NCI-H524 (cell line): ENCODE measurements at places on chromosomes 2 and 18.
A peak's percentile ranks its signal among the peaks of the same experiment; 100 is the strongest.

DNA sequence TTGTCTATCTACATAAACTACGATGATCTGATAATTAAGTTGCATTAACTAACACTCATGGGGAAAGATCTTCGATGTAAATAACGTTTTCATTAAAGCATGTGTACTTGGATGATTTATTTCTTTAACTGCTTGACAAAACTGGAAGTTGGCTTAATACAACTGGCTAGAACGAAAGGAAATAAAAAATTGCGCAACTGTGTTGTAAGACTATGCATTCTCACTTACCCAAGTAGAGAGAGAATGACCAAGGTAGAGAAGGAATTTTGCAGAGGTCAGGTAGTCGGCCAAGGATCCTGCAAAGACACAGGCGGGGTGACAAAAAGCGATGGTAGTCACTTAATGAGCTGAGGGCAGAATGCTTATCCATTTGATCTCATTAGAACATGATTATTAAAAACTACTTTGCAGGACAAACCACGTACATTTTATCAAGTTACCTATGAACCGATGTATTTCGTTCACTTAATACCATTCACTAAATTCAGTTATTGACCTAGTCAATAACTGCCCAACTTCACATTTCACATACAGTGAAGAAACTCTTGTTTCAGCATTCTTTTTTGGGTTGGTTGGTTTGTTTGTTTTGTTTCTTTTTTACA lies 900 bp downstream of the SLC40A1 start:
- no peak for DNase-seq

DNA sequence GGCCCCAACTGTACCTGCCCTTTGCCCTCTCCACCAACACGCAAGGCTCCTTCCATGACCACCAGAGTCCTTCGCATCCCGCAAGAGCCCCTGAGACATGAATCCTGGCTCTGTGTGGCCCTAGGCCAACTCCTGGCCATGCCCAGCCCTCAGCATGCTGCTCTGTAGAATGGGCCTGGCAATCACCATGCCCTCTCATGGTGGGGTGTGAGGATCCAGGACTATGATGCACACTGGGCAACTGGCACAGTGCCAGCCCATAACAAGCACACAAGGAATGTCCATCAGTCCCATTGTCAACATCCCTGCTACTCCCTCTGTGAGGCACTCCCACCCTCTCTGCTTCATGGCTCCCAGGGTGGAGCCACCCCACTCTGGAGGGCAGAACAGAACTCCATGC lies 44.7 kb downstream of the FER1L5 start:
- no peak for DNase-seq

GRCh38 chr2:179266271-179266670 lies 1.6 kb upstream of the SESTD1 start:
- DNase-seq, result no peak

GRCh38 chr2:152385650-152386049 lies 50.7 kb downstream of the FMNL2 start:
- DNase-seq, result no peak

DNA sequence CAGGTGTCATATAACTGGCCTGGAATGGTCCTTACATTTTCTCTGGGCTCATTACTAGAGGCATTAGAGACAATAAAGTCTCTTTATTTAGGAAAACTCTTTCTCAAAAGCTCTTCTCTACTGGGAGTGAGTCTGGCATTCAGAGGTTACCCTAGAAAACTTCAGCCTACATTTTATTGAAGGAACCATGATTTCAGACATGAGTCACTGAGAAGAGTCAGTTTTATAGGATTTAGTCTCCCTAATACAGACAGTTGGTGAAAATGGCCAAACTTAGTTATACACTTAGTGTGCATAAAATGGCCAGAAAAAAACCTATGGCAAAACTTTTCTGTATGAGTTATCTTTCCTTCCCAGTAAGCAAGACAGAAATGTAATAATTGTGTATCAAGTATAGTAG lies 689.4 kb downstream of the ZEB2 start:
- no peak for DNase-seq

- no peak for DNase-seq
These were observed 57.7 kb downstream of the SLC25A12 start for GRCh38 chr2:171836146-171836910.

- DNase-seq, result no peak
These were observed 762 bp upstream of the SPOPL start for GRCh38 chr2:138500592-138501424.

DNA sequence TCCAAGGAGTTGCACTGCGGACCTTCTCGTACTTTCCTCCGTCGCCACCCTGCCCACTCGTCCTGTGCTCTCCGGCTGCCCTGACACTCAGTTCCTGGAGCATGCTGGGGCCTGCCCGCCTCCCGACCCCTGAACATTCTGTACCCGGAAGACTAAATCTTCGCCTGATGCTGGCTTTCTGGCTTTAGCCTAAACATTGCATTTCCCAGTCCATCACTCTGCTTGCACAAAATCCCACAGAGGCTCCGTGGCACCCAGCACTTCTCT lies 550 bp upstream of the SFXN5 start:
- no peak for DNase-seq

DNA sequence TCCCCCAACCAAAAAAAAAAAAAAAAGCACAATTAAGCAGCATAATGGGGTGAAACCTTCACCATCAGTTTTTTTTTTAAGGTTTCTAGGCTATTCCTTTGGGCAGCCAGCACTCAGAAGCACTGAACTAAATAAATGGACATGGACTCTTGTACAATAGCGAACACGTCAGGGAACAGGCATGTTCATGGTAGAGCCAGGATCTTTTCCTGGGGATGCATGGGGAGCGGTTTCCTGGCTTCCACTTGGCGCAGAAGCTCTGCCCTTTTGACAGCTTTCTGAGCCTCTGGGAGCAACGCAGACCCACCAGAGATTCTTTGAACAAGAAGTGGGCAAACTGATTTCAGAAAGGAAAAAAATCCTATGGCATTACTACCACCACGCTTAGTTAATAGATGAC lies 35.0 kb downstream of the ALPK2 start:
- no peak for DNase-seq

DNA sequence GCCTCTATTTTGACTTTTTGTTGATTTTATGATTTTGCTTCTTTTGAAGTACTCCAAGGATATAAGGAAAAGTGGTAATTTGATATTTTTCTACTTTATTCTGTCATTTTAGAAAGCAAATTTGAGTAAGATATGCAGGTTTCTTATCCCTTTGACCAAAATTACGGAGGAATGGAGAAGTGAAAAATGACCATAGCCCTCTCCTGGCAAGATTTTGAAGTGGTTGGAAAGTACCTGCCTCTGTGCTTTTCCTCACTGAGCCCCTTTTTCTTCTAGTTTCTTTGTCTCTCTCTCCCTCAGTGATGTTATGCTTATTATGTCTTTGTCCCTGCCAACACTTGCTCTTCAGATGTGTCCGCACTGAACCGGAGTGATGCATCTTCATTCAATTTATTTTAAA lies 898.1 kb downstream of the EPHA4 start:
- DNase-seq, result no peak

DNA sequence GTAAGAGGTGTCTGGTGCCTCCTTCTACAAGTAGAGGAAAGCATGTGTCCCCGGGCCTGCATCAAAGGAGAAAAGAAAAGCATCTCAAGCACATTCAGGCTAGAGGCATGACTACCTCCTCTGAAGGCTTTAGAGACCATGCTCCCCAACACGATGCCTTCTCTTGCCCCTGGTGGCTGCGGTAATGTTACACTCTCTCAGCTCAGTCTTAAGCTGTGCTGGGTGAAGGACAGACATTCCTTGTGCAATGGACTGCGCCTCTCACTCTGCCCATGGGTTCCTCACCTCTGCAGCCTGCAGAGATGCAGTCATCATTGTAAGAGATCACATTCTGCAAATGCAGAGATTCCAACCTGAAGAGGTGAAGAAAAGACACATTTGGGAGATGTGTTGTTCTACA lies 148.2 kb upstream of the HNRNPA3 start:
- DNase-seq, result no peak

- DNase-seq, result peak; percentile 68
These were observed 140.8 kb downstream of the TMEFF2 start for GRCh38 chr2:192053921-192054320.

GRCh38 chr2:104023765-104024164 lies 830.1 kb upstream of the POU3F3 start:
- DNase-seq, result no peak

DNA sequence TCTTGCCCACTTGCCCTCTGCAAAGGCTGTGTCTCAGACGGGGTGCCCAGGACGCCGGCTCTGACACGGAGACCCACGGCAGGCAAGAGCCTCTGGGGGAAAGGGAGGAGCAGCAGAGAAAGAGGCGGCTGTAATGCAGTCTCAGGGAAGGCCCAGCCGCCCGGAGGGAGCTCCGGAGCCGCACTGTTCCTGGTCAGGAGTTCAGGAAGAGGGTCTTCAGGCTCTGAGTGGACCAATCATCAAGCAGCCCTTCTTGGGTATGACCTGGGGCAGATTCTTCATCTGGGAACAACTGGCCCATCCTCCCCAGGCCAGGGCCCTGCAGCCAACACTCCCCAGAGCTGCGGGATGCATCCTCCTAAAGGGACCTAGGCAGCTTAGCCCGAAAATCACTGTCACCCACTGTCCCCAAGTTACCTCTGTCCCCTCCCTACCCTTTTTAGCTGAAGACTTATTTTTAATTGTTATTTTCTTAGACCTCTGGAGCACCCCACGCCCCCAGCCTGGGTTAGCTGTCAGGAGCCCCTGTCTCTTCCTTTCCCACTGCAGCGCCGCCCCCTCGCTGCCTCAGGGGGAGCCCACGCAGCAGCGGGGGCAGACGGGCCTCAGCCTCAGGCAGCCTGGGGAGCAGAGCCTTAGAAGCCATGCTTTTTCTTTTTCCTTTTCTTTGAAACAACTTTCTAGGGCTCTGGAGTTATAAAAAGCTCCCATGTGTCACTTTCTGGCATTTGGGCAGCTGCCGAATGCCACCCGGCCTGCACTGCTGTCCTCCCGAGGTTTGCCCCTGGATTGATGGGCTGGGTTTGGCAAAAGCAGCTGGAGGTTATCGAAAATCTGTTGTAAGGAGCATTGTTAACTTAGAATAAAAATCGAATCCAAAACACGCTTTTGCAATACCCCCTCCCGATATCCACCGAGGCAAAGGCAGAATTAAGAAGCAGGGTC lies 644 bp upstream of the NEU2 start:
- no peak for DNase-seq

DNA sequence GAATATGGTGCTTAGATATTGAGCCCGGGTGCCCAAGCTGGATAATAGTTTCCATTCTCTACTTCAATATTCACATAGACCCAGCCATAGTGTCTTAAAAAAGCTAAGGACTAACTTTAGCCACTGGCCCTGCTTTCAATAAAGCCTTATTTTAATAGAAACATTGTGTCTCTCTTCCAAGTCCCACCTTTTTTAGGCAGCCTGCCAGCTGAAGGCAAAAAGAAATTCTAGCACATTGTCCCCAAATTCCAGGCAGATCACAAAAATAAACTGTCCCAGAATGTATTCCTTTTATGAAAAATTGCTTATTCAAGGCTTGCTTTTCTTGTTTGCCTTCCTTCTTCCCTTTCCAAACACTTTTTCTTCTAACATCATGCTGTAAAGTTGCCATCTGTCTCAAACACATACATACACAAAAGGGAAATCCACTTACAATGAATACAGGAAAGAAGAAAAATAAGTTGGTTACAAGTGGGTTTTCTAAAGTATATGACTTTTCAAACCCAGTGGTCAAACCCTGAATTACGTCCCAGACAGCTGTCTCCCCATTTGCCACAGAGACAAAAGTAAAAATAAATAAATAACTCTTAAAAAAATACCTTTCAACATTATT lies 778.5 kb downstream of the BCL11A start:
- no peak for DNase-seq

- DNase-seq, result no peak
These were observed 272.9 kb upstream of the EPHA4 start for GRCh38 chr2:221845021-221845365.

GRCh38 chr2:241813644-241814392 lies 4.8 kb downstream of the NEU4 start:
- no peak for DNase-seq

DNA sequence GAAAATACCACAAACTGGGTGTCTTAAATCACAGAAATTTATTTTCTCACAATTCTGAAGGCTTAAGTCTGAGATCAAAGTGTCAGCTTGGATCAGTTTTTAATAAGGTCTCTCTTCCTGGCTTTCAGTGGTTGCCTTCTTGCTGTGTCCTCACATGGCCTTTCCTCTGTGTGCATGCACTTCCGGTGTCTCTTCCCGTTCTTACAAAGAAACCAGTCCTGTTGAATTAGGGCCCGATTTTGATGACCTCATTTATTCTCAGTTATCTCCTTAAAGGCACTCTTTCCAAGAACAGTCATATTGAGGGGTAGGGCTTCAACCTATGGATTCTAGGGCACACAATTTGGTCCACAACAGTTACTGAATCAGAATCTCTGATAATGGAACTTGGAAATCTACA lies 5.4 kb upstream of the XIRP2 start:
- DNase-seq, result no peak

- no peak for DNase-seq
These were observed 30.3 kb downstream of the LPIN2 start for GRCh38 chr18:2982452-2983269.

DNA sequence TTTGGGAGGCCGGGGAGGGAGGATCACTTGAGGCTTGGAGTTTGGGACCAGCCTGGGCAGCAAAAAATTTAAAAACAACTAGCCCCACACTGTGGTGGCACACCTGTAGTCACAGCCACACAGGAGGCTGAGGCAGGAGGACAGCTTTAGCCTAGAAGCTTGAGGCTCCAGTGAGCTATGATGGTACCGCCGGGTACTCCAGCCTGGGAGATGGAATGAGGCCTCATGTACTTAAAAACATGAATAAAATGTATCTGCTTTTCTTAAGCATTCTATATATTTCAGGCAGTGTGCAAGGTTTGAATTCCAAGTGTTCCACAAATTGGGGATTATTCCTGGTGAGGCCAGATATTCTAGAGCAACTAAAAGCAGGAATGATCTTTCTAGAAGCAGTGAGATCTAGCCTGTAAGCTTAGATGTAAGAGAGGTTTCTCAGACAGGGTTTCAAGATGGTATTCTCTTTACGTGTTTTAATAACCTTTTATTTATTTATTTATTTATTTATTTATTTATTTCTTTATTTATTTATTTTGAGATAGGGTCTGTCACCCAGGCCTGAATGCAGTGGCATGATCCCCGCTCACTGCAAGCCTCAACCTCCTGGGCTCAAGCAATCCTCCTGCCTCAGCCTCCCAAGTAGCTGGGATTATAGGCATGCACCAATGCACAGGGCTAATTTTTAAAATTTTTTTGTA lies 4.1 kb upstream of the MARCHF7 start:
- no peak for DNase-seq

DNA sequence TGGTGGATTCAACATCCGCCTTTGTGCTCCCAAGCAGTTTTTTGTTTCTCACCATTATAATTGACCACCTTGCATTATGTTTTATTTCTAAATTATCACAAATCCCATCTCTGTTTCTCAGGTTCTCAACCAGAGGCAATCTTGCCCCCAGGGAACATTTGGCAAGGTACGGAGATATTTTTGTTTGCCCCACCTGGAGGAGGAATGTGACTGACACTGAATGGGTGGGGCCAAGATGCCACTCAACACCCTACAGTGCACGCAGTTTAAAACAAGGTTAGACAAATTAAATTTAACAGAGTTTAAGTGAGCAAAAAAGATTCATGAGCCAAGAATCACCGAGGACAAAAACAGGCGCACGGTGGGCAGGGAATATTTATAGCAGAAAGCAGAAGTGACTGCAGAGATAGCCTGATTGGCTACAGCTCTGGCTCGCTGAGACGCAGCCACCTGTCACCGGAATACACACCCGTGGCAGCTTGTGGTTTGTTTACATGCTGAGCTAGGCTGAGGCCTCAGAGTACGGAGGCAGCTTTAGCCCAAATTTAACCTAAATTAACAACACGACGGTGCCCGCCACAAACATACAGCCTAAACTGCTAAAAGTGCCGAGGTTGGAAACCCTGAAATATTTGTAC lies 150.0 kb upstream of the ALKAL2 start:
- DNase-seq, result peak; percentile 31

GRCh38 chr2:102027036-102027980 lies 35.5 kb downstream of the IL1R2 start:
- no peak for DNase-seq
